ENCODE measurements at places on chromosomes 5 and 9. TPM values are rescaled to one million over a fixed set of nuclear protein-coding genes. Genes with fewer than 3 reads are reported as not detected.

GRCh38 chr5:132222649-132223038 lies 5.0 kb downstream of the P4HA2 start:
- no peak for DNase-seq
- peaks cover 67% of the 10 kb centered on the region for H3K4me1 ChIP-seq
- no peaks in the 10 kb centered on the region for H3K36me3 ChIP-seq
- peak overlapping the region; percentile 76 for H3K27ac ChIP-seq

Gene ANKRD31
- total RNA-seq = not detected

GRCh38 chr5:86118542-86118941 lies 499.2 kb upstream of the COX7C start:
- no peak overlapping the region for H3K27ac ChIP-seq
- H3K4me3 ChIP-seq = no peak overlapping the region
- DNase-seq = no peak
- H3K4me1 ChIP-seq = no peaks in the 10 kb centered on the region

DNA sequence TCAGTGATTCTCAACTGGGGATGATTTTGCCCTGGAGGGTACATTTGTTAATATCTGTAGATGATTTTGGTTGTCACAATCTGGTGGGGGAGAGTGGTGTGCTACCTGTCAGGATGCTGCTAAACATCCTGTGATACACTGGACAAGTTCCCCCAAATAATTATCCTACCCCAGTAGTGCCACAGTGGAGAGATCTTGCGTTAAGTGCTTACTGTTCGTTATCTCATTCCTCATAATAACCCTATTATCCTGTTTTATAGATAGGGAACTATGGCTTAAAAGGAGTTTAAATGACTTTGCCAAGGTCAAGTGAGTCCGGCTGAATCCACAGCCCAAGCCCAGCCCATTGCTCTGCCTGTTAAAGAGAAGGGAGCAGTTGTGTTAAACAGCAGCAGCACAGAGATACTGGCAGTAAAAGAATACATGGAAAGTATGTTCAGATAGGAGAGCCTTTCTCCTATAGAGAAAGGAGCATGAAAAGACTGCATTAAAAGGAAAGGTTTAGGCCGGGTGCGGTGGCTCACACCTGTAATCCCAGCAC lies 15.4 kb downstream of the CNOT8 start:
- DNase-seq = no peak
- H3K27me3 ChIP-seq = no peaks in the 10 kb centered on the region
- H3K4me3 ChIP-seq = no peak overlapping the region
- peaks cover 67% of the 10 kb centered on the region for H3K36me3 ChIP-seq
- H3K4me1 ChIP-seq = no peaks in the 10 kb centered on the region
- no peak overlapping the region for H3K27ac ChIP-seq

DNA sequence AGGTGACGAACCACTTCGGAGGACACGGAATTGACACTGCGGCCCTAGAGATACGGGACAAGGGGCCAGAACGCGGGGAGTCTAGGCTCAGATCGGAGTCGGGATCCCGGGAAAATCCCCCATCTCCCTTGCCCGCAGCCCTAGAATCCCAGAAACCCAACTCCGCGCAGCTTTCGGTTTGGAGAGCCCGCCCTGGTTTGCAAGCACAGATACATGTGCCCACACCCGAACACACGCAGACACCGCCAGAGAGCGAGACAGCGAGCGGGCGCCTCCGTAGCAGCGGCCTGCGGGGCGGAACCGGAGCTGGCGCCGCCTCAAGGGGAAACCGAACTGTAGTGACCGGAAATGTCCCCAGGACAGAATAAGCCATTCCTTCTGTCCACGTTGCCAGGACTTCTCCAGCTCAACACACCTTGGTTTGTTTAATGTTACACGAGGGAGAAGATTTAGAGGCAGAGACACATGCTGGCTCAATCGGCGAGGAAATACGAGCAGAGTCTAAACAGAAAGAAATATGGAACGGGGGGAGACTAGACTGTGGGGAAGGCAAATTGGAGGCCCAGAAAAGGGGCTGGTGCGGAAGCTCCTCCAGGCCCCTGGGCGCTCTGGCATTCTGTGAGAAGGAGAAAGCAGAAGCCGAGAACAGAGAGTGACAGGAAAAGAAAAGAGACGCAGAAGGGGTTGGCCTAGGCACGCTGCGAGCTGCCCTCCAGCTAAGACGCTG lies 2.9 kb upstream of the PAX5 start:
- no peaks in the 10 kb centered on the region for H3K4me1 ChIP-seq
- DNase-seq = peak; percentile 62
- peak overlapping the region; percentile 66 for H3K4me3 ChIP-seq
- no peaks in the 10 kb centered on the region for H3K36me3 ChIP-seq
- H3K27me3 ChIP-seq = peaks cover 92% of the 10 kb centered on the region

GRCh38 chr5:124702525-124702924 lies 43.9 kb downstream of the ZNF608 start:
- no peaks in the 10 kb centered on the region for H3K27me3 ChIP-seq
- no peaks in the 10 kb centered on the region for H3K36me3 ChIP-seq
- H3K4me3 ChIP-seq = no peak overlapping the region
- H3K4me1 ChIP-seq = peaks cover 17% of the 10 kb centered on the region
- H3K27ac ChIP-seq = no peak overlapping the region

DNA sequence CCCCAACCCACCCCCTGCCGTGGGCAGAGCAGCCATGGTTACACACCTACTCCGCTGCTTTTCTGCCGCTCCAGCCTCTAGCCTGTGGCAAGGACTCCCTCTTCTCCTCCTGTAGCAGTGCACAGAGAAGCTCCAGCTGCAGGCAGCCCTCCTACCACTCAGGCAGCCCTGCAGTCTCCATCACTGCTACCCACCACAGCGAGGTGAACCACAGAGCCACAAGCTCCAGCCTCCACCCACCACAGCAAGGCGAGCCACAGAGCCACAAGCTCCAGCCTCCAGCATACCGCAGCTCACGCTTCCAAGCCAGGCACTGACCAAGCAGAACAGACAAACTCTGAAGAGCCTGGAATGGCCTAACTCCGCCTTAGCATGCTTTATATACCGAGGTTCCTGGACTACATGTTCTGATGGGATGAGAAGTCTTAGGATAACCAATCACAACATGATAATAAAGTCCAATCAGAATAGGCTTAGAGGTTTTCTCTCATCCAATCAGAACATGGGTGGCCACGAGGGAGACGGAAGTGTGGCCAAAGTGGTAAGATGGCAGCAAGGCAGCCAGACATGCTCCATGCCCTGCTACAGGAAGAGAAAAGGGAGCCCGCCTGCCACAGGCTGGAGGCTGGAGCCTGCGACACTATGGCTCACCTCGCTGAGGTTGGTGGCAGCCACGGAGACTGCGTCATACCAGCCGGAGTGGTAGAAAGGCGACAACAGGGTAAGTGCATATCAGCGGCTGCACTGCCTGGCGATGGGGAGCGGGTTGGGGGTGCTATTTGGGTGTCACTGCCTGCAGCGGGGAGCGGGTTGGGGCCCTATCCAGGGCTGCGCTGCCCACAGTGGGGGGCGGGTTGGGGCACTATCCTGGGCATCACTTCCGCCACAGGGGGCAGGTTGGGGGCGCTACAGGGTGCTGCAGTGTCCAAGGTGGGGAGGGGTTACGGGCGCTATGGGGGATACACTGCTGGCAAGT lies 75.8 kb upstream of the PCAT7 start:
- DNase-seq = no peak
- H3K4me1 ChIP-seq = no peaks in the 10 kb centered on the region
- H3K36me3 ChIP-seq = no peaks in the 10 kb centered on the region
- no peak overlapping the region for H3K27ac ChIP-seq

DNA sequence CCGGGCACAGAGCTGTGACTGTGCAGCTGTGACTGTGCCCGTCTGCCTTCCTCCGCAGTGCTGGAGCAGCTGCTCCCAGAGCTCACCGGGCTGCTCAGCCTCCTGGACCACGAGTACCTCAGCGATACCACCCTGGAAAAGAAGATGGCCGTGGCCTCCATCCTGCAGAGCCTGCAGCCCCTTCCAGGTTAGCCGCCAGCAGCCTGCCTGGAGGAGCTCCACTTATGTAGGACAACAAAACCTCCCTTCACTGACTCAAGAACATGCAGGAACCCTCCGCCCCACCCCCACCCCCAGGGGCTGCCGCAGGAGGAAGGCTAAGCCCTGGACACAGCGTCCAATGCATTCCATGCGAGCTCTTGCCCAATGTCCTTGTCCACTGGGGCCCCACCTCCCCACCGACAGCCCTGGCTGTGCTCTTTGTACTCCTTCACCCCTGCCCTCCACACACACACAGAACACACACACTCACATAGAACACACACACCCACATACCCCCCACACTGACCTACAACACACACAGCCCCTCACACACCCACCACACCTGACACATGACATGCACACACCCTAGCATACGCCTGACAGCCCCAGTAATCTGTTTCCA lies 27.9 kb downstream of the AFAP1L1 start:
- H3K36me3 ChIP-seq = no peaks in the 10 kb centered on the region
- H3K27ac ChIP-seq = no peak overlapping the region
- DNase-seq = no peak
- H3K4me3 ChIP-seq = no peak overlapping the region
- H3K27me3 ChIP-seq = no peaks in the 10 kb centered on the region

- no peaks in the 10 kb centered on the region for H3K36me3 ChIP-seq
- no peak overlapping the region for H3K4me3 ChIP-seq
- H3K27me3 ChIP-seq = peaks cover 31% of the 10 kb centered on the region
- H3K27ac ChIP-seq = no peak overlapping the region
- H3K4me1 ChIP-seq = no peaks in the 10 kb centered on the region
These were observed 24.4 kb upstream of the LMX1B start for GRCh38 chr9:126589349-126589748.

GRCh38 chr9:129929496-129930125 lies 94.4 kb downstream of the USP20 start:
- peak; percentile 60 for DNase-seq
- H3K4me3 ChIP-seq = no peak overlapping the region
- H3K36me3 ChIP-seq = peaks cover 8% of the 10 kb centered on the region
- H3K4me1 ChIP-seq = peaks cover 31% of the 10 kb centered on the region

GRCh38 chr9:87884578-87885459 lies 2.1 kb downstream of the SPATA31E1 start:
- no peak overlapping the region for H3K27ac ChIP-seq
- H3K27me3 ChIP-seq = no peaks in the 10 kb centered on the region
- H3K36me3 ChIP-seq = no peaks in the 10 kb centered on the region
- DNase-seq = no peak
- H3K4me3 ChIP-seq = no peak overlapping the region

Gene SLC6A7
- not detected for total RNA-seq

- H3K4me1 ChIP-seq = no peaks in the 10 kb centered on the region
- H3K36me3 ChIP-seq = no peaks in the 10 kb centered on the region
- no peak overlapping the region for H3K4me3 ChIP-seq
- peaks cover 27% of the 10 kb centered on the region for H3K27me3 ChIP-seq
- H3K27ac ChIP-seq = no peak overlapping the region
These were observed 34.1 kb upstream of the RAPGEF1 start for GRCh38 chr9:131773911-131774379.

GRCh38 chr5:9196403-9197227 lies 349.3 kb downstream of the SEMA5A start:
- peaks cover 22% of the 10 kb centered on the region for H3K4me1 ChIP-seq
- H3K27me3 ChIP-seq = no peaks in the 10 kb centered on the region
- H3K27ac ChIP-seq = no peak overlapping the region
- no peaks in the 10 kb centered on the region for H3K36me3 ChIP-seq
- H3K4me3 ChIP-seq = no peak overlapping the region

GRCh38 chr9:112411626-112412027 lies 31.7 kb downstream of the HSDL2 start:
- no peak overlapping the region for H3K27ac ChIP-seq
- no peaks in the 10 kb centered on the region for H3K27me3 ChIP-seq
- peaks cover 41% of the 10 kb centered on the region for H3K36me3 ChIP-seq
- peak; percentile 17 for DNase-seq

GRCh38 chr9:37410969-37411785 lies 11.3 kb upstream of the GRHPR start:
- peaks cover 15% of the 10 kb centered on the region for H3K4me1 ChIP-seq
- no peak overlapping the region for H3K27ac ChIP-seq
- H3K27me3 ChIP-seq = no peaks in the 10 kb centered on the region
- no peak overlapping the region for H3K4me3 ChIP-seq
- DNase-seq = peak; percentile 55
